ENCODE measurements at places on chromosomes 7 and 10. TPM values are rescaled to one million over a fixed set of nuclear protein-coding genes. Genes with fewer than 3 reads are reported as not detected.

GRCh38 chr10:13671904-13672303, 85.1 kb downstream of the PRPF18 start:
- no peak for DNase-seq

GRCh38 chr10:92142512-92142911, 148.4 kb downstream of the CPEB3 start:
- no peak for DNase-seq

DNA sequence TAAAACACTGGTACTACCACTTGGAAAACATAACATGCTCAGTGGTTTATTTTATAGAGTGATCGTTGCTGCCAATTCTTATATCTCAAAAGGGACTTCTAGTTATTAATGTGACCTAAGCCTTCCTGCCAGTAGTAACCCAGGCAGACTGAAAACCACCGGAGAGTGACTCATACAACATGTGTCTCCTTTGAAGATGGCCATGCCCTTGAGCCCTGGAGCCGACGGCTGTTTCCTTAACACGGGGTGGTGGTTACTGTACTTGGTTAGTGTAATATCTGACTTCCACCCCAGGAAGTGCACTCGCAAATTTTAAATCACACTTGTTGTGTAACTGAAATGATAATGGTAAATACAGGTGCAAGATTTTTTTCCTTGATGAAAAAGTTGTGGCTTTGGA, 30.5 kb downstream of the JAKMIP3 start:
- DNase-seq: no peak

The SLC29A3 gene
- 5.3 TPM for total RNA-seq

The VSTM2A gene
- not detected for total RNA-seq

The PDGFA gene
- total RNA-seq: 53.0 TPM

The UROS gene
- 42.1 TPM for total RNA-seq

The CDC14C gene
- not detected for total RNA-seq

The CAMK1D gene
- 13.7 TPM for total RNA-seq
